ENCODE measurements at places on chromosomes 1 and 21.
A peak's percentile ranks its signal among the peaks of the same experiment; 100 is the strongest.

GRCh38 chr1:77375990-77376389 is 94.2 kb downstream of the AK5 start:
- DNase-seq: no peak

DNA sequence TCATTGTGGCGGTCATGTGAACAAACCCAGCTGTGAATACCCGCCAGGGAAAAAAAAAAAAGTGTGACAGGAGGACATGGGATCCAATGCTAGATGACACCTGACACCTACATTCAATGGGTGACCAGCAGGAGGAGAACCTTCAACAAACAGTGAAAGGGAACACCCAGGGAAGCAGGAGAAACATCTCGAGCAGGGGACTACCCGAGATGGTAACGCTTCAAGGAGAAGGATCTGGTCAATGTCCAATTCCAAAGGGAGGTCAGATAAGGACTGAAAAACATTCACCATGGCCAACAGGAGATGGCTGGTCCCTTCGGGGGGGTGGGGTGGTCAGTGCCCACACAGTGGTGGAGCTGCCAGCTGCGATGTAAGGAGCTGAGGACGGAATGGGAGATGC is 46.3 kb downstream of the PTPN14 start:
- DNase-seq: no peak

DNA sequence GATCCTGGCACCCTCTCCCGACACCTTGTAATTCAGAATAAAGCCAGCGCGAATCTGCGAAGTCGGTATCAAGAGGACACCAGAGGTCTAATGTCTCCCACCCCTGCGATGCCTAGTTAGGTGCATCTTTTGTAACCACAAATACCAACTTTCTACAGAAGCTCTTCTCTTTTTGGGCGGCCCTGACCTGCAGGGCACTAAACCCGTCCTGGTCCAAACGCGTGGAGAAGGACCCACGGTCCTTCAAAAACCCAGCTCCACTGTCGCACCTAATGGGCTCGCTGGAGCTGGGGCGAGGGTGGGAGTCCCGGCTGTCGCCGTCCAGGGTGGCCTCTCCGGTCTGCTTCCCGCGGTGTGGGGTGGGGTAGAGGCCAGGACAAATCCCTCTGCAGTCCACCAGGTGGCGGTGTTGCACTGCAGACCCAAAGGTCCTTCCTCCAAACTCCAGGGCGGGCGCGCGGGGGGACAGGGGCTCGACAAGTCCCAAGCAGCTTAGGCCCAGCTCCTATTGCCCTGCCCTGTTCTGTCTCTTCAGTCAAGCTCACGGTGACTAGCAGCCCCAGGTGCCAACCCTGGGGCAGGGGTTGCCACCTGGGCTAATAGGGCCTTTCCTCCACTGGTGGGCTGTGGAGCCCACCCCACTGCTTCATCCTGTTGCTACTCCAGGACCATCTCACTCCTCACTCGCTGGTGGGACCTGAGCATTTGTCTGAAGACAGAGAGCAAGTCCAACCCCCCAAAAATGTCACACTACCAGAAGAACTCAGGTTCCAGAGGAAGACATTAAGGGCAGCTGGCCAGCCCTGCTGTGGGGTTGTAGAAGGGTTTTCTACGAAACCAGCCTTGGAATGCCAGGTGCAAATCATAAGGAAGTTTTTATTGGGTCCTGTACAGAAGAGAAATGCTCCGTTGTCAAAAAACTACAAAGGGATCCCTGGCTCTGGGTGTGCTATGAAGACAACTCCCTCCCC is 2.8 kb downstream of the HES3 start:
- DNase-seq: peak; percentile 52

- no peak for DNase-seq
Measured at GRCh38 chr1:93750955-93751354, 69.3 kb upstream of the BCAR3 start.

DNA sequence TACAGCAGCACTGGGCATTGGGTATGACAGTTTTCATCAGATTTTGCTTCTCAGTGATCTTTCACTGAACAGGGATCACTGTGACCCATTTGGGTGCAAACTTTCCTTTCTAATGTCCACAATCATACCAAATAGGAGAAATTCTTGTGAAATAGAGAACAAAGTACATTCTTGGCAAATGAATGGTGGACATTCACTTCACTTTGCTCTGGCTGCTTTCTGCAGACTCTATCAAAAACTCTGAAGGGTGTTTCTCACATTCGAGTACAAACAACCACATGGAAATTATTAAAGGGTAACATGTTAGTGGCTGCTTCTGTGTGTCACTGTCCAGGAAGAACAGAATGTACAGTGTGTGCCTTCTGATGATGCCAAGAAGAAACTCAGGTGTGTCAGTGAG is 61.9 kb upstream of the ADAM30 start:
- DNase-seq: no peak

DNA sequence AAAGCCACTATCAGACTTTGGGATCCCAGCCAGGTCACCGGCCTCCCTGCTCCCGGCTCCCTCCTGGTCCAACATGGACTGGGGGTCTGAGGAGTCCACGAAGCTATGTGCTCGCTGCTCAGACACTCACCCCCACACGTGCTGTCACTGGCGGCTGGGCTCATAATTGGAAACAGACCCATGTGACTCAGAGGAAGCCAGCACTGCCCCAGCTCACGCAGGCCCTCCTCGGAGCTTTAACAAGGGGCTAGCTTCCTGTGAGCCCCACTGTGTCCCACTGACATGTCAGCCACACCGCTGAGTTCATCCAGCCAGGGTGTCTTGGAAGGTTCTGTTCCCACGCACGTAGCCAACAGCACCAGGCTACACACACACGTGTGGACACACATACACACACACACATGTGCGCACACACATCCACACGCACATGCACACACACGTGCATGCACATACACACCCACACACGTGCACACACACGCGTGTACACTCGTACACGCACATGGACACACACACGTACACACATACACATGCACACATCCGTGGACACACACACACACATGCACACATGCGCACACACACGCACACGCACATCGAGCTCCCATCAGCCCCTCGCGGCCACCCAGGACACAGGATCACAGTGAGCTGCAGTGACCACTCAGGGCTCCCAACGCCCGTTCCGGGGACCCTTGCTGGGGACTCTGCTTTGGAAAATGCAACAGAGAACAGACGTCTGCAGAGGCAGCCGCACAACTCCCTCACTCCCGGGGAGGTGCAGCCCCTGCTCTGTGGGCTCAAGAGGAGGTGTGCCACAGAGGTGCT is 18.4 kb upstream of the COL6A2 start:
- no peak for DNase-seq

- DNase-seq: no peak
Measured at GRCh38 chr1:36088265-36088576, 471 bp upstream of the ADPRS start.

DNA sequence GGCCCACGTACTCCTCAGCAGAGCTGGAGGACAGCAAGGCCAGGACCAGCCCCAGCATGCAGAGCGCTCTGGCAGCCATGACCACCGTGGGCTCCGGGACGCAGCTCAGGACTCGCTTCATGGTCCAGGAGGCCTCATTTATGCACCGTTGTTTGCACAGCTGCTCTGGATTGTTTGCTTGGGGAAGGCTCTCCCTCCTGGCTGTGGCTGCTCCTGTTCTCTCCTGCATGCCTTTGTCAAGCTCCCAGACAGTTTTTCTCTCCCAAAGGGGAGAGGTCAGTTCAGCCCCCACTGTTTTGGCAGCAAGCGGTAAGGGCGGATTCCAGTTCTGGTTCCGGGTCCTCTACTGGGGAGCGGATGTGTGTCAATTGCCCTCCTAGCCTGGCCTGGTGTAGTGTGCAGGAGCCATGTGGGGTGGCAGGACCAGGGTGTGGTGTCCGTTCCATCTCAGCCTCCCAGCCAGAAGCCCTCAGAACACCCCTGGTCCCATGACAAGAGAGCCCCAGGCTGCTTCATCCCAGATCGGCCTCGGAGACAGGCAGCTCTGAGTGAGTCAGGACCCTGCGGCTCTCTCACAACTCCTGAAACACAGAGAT is at the start of gene TFF3:
TFF3 (minus strand) TSS at position 114 of the 596 bp plus-strand sequence; CDS start at position 79, 35 bp downstream.
- peak; percentile 47 for DNase-seq

DNA sequence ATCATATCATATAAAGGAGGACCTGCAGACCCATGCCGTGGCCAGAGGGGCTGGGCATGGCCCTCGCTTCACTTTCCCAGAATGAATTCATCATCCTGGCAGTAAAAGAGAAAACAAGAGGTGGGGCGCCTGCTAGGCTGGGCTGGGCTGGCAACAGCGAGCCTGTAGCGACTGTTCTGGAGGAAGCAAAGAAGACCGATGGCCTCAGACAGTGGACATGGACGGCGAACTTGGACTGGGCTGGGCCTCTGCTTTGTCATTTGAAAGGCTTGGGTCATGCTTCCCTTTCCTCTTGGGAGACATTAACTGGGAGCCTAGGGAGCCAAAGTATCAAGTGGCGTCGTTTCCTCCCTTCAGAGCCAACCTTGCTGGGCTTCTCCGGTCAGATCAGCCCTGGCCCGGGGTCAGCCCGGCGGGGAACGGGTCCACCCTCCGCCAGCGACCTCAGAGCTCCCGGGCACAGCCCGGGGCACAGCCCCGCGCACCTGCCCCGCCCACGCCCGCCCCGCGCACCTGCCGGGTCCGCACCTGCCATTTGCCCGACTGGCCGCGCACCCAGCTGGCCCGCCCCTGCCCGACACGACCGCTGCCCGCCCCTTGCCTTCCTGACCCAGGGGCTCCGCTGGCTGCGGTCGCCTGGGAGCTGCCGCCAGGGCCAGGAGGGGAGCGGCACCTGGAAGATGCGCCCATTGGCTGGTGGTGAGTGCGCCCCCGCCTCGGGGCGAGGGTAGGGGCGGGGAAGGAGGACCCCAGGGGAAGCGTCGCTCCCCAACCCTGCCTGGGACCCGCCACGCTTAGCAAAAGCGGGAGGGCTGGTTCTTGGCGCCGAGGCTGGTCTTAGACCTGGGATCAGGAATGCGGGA is at the start of gene FAM3B:
FAM3B (plus strand) TSS at position 602 of the 863 bp plus-strand sequence; CDS start at position 681, 79 bp downstream.
- DNase-seq: no peak

DNA sequence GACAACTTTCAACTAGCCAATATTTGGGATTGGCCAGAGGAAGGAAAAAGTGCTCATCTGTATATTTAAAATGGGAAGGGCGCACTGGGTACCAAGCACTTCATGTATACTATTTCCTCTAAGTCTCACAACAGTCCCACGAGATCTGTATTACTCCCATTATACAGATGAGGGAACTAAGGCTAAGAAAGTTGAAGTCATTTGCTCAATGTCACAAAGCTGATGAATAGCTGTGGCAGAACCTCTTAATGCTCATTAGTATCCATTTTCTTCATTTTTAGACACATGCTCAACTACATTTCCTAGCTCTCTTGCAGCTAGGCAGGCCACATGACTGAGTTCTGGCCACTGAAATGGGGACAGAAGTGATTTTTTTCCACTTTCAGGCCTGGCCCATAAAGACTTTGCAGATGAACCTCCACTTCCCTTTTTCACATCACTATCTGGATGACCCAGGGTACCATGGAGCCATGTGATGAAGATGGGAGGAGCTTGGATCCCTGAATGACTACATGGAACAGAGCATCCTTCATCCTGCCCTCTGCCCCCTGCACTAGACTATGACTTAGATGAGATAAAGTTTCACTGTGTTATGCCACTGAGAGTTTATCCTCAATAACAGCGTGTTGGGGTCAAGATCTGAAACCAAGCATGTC is 31.8 kb downstream of the ATF3 start:
- no peak for DNase-seq

DNA sequence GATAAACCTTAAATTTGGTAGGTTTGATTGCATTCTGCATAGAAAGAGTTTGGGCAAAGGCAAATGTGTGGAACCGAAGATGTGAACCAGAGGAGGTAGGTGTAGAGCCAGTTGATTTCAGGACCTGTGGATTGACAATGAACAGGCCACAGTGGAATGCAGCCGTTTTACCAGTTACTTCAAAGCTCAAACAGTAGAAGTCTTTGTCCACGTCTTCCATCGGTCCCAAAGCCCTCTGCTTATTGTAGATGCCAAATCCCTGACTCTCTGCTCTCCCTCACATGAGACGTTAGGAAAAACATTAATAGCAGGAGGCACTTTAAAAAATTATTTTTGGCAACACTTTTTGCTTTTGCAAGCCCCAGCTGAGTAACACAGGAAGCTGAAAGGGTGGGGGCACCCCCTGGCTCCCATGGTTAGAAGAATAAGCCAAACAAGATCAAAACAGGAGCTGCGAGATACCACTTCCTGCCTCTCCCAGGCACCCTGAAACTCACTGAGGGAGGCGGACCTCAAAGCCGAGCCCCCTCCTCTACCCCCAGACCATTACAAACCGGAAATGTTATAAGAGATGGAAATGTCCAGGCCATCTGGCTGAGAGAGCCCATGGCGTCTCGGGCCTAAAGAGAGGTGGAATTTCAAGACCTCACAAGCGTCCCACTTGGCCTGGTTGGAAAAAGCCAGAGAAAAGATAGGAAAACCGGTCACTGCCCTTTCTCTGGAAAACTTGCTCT is 13.5 kb downstream of the TRAF3IP3 start:
- peak; percentile 82 for DNase-seq

DNA sequence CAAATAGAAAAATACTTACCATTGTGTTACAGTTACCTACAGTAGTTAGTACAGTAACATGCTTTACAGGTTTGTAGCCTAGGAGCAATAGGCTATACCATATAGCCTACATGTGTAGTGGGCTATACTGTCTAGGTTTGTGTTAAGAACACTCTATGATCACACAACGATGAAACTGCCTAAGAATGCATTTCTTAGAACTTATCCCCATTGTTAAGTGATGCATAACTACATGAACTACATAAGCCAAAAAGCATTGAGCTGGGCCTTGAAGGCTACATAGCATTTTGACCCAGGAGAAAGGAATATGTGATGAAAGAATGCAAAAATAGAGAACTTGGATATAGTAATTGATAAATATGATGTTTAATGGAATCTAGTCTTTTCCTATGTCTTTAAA is 46.4 kb upstream of the JUN start:
- no peak for DNase-seq

- no peak for DNase-seq
Measured at GRCh38 chr1:58909914-58910681, 126.3 kb upstream of the JUN start.

GRCh38 chr1:109979489-109980091 is 5.0 kb upstream of the AHCYL1 start:
- DNase-seq: peak; percentile 67

GRCh38 chr1:244394826-244395765 is 56.6 kb downstream of the ADSS2 start:
- no peak for DNase-seq

DNA sequence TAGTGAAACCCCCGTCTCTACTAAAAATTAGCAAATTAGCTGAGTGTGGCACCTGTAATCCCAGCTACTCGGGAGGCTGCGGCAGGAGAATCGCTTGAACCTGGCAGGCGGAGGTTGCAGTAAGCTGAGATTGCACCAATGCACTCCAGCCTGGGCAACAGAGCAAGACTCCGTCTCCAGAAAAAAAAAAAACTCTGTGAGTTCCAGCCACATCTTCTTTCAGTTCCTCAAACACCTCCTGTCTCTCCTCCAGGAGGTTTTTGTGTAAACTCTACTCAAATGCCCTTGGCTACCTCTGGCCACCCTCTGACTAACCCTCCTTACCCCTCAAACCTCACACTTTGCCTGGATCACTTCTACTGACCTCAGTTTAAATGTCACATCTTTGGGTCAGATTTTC is 38.1 kb downstream of the RCSD1 start:
- no peak for DNase-seq

GRCh38 chr1:88145752-88146151 is 538.3 kb upstream of the PKN2 start:
- no peak for DNase-seq

GRCh38 chr1:192824511-192824910 is 15.7 kb downstream of the RGS2 start:
- no peak for DNase-seq

- no peak for DNase-seq
Measured at GRCh38 chr1:227898502-227899140, 49.1 kb downstream of the WNT9A start.

GRCh38 chr1:57072401-57073110 is 106.7 kb upstream of the C8B start:
- peak; percentile 7 for DNase-seq

- DNase-seq: no peak
Measured at GRCh38 chr1:45122724-45123123, 83.7 kb downstream of the ZSWIM5 start.

All from bronchial epithelial cell (primary cell).